WERI-Rb-1 (cell line): ENCODE measurements at places on chromosomes 7 and 10.

DNA sequence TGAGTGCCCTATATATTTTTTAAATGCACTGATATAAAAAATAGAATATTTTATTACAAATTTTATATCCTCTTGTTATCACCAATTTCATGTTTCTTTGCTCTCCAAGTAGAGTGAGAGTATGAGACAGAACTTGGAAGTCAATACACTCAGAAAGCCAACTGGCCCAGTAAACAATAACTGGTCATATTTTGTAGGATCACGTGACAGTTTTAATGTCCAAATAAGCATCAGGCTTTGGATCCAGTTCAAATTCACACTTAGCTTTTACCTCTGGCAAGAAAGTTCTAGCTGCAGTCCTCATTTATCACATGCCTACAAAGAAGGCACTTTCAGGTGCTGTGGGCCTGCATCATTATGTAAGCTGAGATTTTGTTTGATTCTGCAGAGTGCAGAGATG, 21.6 kb upstream of the TPK1 start:
- DNase-seq: no peak

GRCh38 chr7:81298951-81299666, 380.3 kb upstream of the SEMA3C start:
- DNase-seq: no peak

- DNase-seq: no peak
Measured at GRCh38 chr7:27212497-27213432, 12.9 kb upstream of the HOXA13 start.

DNA sequence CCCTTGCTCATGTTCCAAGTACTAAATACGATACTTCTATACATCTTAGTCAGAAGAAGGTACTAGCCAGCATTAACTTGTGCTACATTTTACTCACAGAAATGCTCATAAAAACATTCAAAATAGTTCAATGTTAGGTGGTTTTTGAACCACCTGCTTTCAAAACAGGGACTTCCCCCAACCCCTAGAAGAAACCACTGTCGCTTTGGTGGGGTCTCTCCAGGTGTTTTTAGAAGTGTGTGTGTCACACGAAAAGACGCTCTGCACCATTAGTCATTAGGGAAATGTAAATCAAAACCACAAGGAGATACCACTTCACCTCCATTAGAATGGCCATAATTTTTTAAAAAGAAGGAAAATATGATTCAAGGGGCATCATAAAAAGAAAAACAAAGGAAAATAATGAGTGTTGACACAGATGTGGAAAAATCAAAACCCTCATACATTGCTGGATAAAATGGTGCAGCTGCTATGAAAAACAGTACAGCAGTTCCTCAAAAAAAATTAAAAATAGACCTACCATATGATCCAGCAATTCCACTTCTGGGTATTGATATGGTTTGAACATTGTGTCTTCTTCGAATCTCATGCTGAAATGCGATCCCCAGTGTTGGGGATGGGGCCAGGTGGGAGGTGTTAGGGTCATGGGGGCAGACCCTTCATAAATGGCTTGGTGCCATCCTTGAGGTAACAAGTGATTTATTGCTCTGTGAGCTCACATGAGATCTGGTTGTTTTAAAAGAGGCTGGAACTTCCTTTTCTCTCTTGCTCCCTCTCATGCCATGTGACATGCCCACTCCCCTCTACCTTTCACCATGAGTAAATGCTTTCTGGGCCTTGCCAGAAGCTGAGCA, 74.2 kb downstream of the MALSU1 start:
- DNase-seq: no peak

DNA sequence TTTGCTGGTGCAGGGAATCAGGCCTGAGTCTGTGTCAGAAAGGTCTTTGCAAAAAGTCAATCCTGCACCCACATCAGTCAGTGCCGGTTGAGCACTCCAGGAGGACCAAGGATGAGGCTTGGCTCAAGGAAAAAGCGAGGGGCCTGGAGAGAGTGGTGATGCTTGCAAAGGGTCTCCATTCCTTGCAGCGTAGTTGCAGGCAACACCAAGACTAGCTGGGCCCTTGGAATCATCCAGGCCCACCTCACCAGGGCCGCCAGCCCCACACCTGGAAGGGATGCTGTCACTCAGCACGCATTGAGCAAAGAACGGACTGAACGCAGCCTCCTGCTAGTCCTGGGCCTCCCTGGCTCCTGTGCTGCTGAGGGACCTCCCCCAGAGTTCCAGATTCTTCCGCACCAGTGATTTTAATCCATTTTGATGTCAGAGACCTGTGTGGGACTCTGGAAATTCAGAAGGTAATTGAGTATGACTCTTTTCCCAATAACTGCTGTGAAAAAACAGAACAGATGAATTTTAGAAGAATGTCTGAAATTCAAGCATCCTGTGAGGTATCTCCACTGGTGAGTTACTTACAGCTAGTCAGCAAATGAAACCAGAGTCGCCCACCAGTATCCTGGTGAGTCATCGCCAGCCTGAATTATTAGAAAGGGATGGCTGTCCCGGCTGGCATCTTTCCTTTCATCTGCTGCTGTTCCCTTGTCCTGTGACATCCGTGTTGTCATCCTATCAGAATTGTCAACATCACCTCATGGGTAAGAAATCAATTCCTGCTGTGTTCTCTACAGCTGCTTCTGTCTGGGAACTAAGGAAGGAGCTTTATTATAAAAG, 150.8 kb upstream of the NPS start:
- no peak for DNase-seq

DNA sequence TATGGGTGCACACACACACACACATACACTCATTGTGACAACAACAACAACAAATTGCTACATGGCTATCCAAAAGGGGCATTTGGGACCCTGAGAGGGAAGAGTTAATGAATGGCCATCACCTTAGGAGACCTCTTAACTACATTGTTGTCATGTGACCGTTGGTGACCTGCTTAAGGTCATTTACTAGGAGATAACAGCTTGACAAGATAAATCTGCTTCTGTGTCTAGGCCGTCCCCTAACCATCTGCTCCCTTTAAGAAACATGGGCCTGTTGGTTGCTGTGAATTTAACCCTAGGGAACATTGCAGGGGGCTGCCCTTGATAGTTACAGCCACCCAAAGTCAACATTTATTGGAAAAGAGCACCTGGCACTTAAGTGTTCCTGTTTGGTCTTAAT, 29.7 kb downstream of the C1QL3 start:
- DNase-seq: peak; percentile 61
